ENCODE measurements at places on chromosomes 5 and 9.

- DNase-seq: no peak
These were observed 95.0 kb upstream of the PRR16 start for GRCh38 chr5:120368923-120369715.

GRCh38 chr5:146917931-146918330 is 39.4 kb upstream of the PPP2R2B start:
- DNase-seq: no peak

- no peak for DNase-seq
These were observed 17.8 kb downstream of the PAEP start for GRCh38 chr9:135579356-135579755.

DNA sequence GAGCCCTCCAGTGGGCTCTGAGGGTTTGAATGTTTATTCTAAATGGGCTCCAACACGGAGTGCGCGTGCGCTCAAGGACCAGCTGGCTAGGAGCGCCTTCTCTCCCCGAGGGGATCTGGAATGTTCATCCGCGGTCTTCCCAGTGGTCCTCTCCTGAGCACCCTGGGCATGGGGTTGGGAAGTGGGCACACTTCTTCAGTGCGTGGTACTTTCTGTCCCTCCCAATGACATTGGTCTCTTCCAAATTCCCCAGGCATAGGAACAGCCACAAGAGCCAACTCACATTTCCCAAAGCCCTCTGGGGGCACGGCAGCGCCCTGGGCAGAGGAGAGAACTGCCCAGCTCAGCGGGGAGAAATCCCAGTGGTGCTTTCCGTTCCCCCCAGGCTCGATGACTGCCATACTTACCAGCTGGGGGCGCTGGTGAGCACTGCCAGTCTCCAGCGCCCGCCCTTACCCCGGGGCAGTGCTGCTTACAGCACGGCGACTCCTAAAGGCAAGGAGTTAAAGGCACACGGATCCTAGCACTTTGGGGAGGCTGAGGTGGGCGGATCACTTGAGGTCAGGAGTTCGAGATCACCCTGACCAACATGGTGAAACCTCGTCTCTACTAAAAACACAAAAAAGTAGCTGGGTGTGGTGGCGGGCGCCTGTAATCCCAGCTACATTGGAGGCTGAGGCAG is 29.9 kb upstream of the OBP2B start:
- peak; percentile 76 for DNase-seq

DNA sequence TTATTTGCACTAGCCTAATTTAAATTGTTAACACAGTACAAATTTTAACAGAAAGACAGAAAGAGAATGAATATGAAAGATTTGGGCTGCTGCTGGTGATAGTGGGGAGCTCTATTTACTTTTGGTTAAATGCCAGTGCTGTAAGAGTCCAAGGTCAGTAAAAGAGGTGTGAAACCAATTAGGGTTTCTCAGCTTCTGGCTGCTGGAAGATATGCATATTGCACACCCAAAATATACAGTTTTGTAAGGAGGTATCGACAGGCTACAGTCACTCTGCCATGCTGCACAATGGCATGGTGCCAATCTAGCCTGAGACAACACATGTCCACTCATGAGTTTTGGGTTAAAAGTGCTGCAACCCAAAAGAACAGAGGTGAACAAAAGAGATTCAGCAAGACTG is 79.3 kb downstream of the PPP2R2B start:
- DNase-seq: no peak

DNA sequence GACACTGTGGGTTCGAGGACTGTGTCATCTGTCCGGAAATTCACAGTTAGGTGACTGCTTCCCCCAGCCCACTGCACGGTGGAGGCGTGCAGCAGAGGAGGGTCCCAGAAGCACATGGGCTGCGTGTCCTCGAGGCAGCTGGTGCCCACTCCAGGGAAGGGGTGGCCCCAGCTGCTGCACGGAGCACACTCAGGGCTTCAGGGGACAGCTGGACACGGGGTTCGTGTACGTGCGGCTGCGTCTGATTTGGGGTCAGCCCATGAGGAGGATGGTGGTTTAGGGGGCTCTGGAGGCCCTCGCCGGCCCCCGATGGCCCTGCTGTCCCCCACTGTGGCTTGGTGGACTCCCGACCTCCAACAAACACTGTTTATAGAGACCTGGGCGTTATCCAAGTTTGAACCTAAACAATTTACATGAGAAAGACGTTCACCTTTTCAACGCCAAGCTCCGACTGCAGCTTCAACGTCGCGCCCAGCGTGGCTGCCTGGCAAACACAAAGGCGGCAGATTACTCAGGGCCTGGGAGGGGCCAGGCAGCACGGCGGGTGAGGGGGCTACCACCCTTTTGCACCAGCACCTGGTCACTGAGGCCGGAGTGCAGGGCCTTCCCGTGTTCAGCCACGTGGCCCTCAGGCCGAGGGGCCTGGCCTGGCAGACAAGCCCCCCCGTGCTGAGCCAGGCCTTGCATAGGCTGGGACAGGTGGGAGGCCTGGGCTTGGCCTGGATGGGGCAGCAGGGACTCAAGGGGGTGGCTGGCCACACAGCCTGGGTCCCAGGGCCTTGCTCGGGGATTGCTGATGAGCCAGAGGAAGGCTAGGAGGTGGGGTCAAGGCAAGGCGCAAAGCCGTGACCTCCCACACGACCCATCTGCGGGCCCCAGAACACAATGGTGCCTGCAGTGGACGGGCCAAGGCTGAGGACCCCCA is 55.2 kb downstream of the EXD3 start:
- no peak for DNase-seq

- no peak for DNase-seq
These were observed 31.9 kb upstream of the GOLPH3 start for GRCh38 chr5:32206053-32206452.

DNA sequence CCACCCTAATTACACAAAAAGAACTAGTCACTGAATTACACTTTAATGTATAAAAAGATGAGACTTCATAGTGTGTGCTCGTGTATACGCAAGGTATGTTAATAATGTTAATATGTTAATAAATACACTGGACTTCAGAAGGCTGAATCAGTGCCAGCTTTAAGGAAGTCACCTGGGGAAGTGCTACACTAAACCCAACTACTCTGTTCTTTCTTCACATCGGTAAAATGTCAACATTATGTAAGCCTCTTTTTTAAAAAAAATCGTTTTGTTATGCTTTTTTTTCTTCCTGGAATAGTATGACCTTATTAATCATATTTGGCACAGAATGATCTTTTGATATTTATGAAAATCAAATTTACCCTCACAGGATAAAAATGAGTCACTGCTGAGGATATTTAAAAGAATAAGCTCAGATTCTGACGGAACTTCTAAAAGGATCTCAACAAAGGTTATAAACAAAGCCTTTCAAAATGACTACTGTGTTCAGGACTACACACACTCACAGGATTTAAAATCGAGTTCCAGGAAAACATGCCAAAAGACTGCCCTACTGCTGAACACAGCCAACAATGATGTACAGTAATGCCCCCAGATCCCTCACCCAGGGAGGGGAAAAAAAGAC is 75.9 kb downstream of the AUH start:
- DNase-seq: no peak

- DNase-seq: no peak
These were observed 56.5 kb upstream of the CDH18 start for GRCh38 chr5:20044460-20044859.

GRCh38 chr5:56595566-56595965 is 219.8 kb upstream of the MAP3K1 start:
- no peak for DNase-seq

GRCh38 chr5:166926138-166926537 is 1365.3 kb upstream of the WWC1 start:
- no peak for DNase-seq

DNA sequence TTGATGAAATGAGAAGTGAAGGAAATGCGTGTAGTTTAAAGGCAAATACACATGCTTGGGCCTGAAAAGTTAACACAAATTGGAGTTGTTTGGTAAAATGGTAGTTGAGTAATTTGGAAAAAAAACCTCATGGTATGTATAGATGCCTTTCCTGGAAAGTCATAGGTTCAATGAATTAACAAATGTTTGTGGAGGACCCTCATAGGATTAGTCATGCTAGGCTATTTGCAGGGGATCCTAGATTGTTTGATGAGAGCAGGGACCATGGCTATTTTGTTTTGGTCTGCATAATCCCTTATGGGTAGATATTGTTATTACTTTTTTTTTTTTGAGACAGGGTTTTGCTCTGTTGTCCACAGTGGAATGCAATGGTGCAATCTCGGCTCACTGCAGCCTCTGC is 93.5 kb upstream of the NR3C1 start:
- peak; percentile 83 for DNase-seq

DNA sequence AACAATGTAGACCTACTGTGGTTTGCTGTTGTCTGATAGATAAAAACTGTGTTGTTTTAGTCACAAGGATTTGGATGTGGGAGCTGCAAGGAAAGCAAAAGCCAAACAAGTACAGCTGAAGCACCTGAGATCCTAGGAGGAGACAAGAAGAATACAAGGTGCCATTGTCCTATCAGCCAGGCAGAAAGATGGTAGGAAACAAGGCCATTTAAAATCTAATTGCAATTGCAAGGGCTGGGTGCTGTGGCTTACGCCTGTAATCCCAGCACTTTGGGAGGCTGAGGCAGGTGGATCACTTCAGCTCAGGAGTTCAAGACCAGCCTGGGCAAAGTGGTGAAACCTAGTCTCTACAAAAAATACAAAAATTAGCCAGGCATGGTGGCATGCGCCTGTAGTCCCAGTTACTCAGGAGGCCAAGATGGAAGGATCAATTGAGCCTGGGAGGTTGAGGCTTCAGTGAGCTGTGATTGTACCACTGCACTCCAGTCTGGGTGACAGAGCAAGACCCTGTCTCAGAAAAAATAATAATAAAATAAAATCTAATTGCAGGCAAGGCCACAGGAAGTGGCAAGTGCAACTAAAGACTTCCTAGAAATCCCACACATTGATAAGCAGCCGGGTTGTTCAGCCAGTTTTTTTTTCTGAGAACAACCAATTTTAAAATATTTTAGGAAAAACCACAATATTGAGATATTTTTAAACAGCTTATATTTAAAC is 22.6 kb downstream of the DOCK8 start:
- DNase-seq: no peak

DNA sequence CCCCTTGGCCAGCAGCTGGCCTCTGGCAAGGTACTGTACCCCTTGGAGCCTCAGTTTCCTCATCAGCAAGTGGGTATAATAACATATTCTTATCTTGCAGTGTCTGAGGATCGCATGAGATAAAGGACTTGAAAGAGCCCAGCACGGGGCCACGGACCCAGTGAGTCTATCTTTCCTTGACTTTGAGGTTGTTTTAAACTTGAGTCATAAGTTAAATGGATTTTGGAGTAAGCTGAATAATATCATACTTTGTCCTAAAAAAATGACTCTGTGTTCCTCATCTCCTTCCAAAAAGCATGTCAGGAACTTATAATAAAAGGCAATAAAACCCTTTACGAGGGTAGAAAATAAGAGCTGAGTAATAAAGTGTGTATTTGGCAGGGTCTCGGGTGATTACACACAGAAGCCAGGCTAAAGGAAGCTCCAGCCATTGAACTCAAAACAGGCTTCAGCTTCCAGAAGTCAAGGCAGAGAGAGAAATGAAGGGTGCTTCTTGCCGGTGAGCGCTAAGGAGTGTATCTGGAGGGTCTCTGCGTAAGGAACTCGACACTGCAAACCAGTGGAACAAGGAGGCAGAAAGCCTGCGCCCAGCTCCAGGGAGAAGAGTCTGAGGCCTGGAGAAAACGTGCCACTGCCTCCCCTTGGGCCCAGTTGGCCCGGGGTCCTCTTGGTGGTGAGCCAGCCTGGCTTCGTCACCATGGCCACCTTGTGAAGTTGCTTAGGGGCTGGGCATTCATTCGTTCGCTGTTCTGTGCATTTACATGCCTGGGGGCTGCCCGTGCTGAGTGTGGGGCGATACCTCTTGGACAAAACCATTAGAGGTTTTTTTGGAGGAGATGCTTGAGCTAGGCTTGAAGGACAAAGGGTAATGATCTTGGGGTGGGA is 72.4 kb upstream of the PHYKPL start:
- DNase-seq: no peak

DNA sequence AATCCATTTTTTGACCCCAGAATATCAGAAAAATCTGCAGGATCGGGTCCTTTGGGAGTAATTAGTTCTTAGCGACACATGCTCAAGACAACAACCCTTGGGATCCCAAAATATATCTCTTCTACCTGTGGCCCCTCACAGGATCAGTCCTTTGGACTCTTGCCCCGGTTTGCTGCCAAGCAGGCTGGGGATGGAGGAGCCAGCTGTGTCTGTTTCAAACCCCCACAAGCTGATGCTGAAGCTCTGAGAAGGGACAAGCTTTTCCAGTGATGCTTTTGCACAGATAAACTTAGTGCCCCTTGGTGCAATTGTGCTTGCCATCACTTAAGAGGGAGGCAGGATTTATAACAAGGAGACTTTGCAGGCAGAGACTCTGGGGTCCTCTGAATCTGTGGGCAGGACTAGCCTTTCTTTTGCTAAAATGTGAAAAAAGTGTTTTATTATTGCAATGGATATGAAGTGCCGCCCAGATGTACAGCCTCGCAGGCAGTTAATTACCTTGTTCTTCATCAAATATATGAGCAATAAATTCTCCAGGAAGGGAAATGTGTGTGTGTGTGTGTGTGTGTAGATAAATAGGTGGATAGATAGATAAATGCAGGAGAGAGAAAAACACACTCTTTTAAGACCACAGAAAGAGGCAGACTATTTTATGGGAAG is 9.6 kb upstream of the LHX2 start:
- DNase-seq: no peak

DNA sequence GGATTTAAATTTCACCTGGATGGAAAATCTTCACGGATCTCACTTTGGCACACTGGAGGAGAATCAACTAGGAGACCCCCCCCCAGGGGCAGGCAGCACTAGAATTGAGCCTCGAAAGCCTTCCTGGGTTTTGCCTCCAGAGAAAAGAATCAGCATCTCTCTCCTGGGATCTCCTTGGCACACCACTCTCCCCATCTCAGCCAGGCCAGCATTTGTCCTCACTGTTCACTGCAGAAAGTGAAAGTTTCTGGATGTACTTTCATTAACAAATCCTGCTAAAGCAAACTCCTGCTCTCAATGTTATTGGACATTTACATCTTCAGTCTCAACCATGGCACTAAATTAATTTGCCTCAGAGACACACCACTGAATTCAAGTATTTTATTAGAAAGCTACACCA is 312.2 kb downstream of the SLIT3 start:
- no peak for DNase-seq

DNA sequence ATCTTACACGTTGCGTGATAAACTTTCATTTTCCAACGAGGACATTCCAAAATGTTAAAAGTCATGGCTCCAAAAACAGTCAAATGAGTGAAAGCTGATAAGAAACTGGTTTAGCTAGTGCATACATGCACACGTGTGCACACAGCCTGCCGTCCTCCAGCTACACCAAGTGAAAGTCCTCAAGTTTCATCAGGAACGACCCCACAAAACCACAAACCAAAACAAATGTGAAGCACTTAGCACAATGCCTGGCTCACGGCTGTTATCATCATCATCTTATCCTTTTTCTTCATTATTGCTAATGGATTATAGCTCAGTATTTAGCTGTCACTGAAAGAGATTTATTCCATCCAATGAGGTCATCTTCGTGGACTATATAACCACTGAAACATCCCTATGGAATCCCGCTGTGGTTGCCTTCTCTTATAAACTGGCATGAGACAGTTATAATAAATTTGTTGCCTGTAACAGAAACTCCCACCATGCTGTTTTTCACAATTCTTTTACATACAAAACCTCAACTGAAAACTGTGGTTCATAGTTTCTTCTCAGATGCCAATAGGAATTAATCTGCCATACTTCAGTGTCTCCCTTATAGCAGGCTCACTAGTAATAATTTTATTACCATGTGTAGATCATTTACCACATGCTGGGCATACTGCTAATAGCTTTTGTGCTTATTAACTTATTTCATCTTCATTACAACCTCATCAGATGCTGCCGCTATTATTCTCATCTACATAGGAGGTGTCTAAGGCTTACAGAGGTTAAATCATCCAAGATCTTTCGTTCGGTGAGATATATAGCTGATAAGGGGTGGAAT is 56.1 kb downstream of the SAXO1 start:
- peak; percentile 93 for DNase-seq

Measured in fibroblast of skin of scalp (primary cell).